Psoas muscle (tissue), 8 donors: ENCODE measurements at places on chromosomes 5 and 9. TPM values are rescaled to one million over a fixed set of nuclear protein-coding genes. Genes with fewer than 3 reads are reported as not detected.

The EEIG1 gene
- 10.0 TPM for total RNA-seq

The REEP2 gene
- 6.6 TPM for total RNA-seq

The CREBRF gene
- total RNA-seq: 14.9 TPM

- peaks cover 13% of the 10 kb centered on the region for H3K27me3 ChIP-seq
- DNase-seq: no peak
- H3K27ac ChIP-seq: no peak overlapping the region
- H3K4me3 ChIP-seq: no peak overlapping the region
- H3K36me3 ChIP-seq: no peaks in the 10 kb centered on the region
- H3K4me1 ChIP-seq: no peaks in the 10 kb centered on the region
Observed at GRCh38 chr5:2134543-2135292, 252.0 kb upstream of the IRX4 start.

DNA sequence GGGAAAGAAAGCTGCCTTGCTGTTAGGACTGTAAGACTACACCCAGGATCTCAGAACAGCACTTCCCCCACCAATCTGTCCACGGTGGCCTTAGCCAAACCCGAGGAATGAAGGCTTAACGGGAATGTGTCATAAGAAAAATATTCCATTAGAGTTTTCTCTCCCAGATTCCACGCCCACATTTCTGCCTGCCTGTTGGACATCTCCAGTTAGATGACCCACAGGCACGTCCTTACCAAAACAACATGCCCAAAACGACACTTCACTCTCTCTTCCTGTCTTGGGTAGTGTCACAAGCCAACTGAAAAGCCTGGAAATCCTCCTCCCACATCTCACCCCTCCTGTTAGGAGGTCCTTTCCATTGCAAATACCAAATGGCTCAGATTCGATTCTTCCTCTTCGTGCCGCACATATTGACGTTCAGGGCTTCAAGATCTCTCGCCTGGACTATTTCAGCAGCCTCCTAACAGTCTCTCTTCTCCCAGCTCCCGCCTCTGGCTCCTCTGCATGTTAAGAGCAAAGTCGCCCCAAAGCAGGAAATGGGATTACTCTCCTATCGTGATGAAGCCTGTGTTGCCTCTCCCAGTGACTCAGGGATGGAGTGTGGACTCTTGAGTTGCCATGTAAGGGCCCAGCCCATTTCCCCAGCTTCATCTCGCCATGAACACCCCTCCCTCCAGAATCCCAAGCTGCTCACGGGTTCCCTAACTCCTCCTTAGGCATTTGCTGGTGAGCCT is 159.3 kb downstream of the NR3C1 start:
- H3K27me3 ChIP-seq: no peaks in the 10 kb centered on the region
- peaks cover 52% of the 10 kb centered on the region for H3K4me1 ChIP-seq
- peak overlapping the region; percentile 87 for H3K27ac ChIP-seq
- peak overlapping the region; percentile 37 for H3K4me3 ChIP-seq
- no peaks in the 10 kb centered on the region for H3K36me3 ChIP-seq
- DNase-seq: peak; percentile 85
